ENCODE measurements at places on chromosomes 12 and 14.

DNA sequence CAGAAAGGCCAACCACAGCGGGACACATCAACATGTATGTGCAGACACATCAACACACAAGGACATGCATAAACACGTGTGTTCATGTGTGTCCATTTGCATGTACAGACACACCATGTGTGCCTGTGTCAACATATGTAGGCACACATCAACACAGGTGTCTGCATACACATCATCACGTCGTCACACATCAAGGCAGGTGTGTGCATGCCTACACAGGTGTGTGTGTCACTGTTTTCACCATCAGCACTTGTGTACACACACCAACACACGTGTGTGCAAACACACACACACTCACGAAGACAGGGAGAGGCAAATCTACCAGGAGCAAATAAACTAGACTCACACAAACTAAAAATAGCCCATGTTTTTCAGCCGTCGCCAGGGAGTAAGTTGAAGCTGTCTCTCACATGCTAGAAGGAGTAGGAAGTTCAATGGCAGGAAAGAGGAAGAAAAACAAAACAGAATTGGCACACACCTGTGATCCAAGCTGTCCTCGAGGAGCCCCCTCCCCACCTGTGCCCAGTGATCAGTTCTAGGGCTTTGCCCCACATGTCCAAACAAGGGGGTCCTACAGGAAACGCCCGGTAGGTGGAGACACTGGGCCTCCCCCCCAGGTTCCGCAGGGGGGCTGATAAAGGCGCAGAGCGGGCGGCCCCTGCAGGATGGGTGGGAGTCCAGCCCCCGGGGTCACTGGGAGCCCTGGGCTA, 7.4 kb downstream of the SCARB1 start:
- no peak for DNase-seq

- DNase-seq = no peak
Observed at GRCh38 chr14:23864861-23865260, 88.7 kb upstream of the DHRS4 start.

DNA sequence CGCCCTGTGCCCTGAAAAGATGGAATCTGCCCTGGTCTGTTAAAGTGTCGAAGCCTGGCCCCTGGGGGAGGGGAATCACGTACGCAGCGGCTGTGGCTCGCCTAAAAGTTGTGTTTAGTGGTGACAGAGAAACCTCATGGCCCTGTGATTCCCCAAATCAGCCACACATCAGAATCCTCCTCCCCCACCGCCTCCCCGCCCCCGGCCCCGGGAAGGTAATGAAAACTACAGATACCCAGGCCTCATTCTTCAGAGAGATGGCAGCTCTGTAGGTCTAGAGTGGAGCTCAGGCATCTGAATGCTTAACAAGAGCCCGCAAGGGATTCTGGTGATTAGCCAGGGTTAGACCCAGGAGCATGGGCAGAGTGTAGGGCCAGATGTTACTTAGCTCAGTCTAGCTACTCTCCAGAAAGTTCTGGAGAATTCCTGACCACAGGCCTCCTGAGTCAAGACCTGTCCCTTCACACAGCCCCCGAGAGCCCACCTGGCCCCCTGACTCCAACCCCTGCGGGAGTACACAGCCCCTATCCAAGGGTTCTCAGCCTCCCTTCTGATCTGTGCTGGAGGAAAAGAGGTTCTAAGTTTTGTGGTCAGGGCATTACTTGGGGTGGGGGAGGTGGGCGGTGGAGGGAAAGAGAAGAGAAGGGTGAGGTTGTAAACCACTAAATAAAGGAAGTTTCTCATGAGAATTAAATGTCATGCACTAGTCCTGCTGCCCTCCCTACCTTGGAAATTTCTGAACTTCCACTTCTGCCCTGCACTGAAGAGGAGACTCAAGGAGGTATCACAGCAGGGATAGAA, 114.8 kb downstream of the PLXNC1 start:
- peak; percentile 83 for DNase-seq

- no peak for DNase-seq
Observed at GRCh38 chr12:90322006-90322405, 613.4 kb upstream of the ATP2B1 start.

DNA sequence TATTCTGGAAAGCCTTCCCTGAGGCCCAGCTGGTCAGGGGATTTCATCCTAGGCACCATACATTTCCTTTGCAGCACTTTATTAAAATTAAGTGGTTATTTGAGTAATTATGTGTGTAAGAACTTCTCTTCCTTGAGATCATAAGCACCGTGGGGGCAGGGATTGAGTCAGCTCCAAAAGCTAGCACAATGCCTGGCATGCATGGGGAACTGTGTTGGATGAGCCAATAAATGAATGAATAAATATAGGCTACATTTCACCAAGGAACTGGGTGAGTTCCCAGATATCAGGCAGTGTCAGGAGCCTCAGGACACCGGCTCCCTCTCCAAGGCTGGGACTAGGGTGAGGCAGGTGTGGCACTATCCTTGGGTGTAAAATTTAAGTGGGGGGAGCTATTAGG, 82.8 kb upstream of the FBXO21 start:
- no peak for DNase-seq

GRCh38 chr12:39127401-39127800, 222.0 kb upstream of the CPNE8 start:
- no peak for DNase-seq

DNA sequence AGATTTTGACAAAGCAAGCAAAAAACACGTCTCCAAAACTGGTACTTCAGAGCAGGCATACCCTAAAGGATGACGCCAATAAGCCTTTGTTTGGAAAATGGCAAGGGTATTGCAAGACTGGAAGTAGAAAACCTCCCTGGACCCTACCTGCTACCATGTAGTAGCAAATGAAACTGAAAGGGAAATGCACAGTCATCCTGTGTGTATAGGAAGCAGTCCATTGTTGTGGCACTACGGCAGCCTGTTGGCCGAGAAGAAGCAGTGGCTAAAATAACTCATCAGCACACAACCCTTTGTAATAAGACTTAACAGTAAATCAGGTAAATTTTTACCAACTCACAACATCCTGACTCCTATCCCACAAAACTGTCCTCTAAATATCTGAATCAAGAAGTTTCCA, 386.4 kb downstream of the RGS6 start:
- no peak for DNase-seq

DNA sequence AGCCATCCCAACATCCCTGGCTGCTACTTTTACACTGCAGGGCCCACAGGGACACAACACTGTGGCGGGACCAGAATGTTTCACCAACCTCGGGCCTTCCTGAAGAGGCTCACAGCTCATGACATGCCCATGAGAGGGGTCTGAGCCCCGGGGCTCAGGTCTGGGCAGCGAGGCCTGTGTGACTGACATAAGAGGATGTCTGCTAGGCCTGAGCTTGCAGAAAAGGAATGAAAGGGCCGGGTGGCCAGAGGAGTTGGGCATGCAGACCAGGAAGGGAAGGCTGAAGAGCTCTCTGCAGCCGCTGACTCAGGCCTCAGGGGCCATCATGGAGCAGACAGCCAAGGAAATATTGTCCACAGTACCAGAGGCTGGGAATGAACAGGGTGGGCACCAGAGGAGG, 18.3 kb upstream of the VSX2 start:
- DNase-seq = no peak

- no peak for DNase-seq
Observed at GRCh38 chr14:43207189-43207588, 1299.9 kb downstream of the FSCB start.

DNA sequence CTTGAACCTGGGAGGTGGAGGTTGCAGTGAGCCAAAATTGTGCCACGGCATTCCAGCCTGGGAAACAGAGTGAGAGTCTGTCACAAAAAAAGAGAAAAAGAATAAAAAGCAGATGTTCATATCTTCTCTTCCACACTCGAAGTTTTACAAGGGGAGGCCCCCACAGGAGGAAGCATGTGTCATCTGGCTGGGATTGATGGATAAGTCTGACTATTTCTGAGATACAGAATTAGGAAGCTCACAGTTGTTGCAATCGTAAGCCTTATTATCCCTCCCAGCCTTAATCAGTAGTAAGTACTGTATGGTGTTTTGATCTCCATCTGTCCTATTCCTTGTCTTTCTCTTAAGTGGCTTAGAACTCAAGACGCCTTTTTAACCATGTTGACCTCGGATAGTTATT, 31.9 kb upstream of the RASSF8 start:
- DNase-seq = no peak

DNA sequence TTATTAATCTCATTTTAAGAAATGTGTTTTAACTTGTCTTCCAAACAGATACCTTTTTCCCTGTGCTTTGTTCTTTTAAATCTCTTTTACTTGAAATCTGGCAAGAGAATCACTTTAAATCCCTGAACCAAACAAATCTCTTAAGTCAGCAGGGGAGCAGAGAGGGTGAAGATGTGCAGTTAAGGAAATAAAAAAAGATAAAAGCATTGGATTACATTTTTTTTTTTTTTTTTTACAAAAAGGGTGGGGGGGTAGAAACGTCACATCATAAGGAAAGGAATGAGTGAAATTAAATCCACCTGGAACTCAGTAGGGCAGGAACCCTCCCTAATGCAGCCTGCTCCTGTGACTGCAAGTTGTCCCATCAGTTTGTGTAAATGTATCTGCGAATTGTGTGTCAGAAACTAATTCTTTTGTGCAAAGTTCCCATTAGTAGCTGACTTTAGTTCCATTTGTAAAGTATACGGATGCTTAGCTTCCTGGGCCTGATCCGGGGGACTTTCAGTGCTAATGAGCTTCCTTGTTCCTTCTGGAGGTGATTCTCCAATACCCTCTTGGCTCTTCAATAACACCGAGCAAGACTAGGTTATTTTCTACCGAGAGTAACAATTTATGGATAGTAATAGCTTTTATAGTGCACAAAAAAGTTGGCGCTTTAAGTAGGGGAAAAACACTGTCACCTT, 1.5 kb downstream of the TTC6 start:
- no peak for DNase-seq

DNA sequence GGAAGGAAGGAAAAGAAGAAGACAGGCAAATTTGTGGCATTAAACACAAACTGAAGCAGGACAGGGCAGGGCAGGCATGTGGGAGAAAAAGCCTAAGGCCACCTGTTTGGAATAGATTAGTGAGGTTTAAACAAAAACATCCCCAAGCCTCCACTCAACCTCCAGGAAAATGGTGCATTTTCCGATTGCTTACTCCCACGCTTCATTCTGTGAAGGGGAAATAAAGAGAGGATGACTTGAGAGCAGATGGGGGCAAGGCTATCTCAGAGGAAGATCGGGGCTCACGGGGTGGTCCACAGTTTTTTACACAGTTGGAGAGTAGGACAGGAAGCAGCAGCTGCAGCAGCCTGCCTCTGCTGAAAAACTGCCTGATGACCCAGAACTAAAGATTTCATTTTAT, 250.9 kb downstream of the DUSP6 start:
- no peak for DNase-seq

DNA sequence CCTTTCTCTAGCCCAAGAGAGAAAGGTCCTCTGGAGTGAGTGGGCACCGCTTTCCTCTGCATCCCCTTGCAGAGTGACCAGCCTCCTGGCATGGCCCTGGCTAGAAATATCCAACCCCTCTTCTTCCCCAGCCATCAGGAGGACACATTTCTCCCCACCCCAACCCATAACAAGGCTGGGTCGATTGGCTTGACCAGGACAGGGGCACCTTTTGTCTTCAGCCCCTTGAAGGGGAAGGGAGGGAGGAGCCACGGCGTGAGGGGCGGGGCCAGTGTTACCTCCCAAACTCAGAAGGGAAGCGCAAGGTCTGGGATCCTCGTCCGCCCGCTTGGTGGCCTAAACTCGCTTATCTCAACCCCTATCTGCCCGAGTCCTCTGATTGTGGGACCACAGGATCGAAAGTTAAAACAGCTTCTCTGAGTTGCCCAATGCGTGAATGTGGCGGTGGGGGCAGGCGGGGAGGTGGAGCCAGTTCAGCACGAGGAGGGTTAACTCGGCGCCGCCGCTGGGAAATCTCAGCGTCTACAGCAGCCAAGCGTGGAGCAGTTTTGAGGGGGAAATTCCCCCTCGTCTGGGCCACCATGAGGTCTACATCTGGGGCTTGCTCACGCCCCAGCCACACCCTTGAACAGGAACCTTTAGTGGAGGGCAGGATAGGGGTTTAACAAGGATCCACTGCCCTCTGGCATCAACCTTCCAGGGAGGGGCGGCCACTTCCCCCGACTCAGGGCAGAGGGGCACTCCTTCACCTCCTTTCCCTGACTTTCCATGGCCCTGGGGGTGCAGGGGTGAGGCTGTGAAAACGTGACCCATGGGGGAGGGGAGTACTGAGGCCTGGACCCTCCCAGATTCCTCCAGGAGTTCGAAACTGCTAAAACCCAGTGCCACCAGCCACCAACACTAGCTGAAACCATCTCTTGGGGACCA, 795 bp downstream of the STAT6 start:
- DNase-seq = peak; percentile 88

- no peak for DNase-seq
Observed at GRCh38 chr12:65830305-65830704, 6.0 kb downstream of the HMGA2 start.

DNA sequence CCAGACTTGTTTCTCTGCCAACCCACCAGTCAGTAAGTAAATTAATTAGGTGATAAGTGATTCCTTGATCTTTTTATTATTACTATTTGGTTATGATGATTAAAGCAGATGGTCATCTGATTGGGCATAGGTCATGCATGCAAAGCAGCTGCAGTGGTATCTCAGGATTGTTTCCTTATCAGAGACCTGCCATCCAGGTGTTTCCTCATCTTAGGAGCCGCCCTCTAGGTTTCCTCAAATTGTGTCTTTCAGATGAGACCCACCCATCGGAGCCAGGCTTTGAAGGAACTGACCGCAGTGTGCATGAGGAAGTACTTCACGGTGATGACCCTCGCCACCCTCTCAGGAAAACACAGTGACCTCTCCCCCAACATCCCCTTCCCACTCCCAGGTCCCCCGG, 63.3 kb downstream of the ZFP36L1 start:
- DNase-seq = no peak

DNA sequence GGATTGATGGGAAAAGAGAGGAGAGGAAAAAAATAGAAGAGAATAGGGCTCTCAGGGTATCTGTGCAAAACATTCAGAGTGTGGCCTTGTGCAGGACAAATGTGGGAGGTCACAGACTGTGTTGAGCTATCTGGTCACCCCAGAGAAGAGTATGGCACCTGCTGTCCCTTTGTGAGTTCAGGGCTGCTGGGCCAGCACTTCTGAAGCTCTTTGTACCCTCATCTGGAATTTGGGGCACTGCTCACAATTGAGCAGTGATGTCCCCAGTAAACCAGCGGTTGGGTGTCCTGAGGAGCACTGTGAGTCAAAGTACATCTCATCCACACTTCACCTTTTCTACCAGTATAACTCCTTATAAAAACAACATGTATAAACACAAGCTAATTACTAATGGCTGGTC, 2.6 kb upstream of the KRT81 start:
- DNase-seq = peak; percentile 19

DNA sequence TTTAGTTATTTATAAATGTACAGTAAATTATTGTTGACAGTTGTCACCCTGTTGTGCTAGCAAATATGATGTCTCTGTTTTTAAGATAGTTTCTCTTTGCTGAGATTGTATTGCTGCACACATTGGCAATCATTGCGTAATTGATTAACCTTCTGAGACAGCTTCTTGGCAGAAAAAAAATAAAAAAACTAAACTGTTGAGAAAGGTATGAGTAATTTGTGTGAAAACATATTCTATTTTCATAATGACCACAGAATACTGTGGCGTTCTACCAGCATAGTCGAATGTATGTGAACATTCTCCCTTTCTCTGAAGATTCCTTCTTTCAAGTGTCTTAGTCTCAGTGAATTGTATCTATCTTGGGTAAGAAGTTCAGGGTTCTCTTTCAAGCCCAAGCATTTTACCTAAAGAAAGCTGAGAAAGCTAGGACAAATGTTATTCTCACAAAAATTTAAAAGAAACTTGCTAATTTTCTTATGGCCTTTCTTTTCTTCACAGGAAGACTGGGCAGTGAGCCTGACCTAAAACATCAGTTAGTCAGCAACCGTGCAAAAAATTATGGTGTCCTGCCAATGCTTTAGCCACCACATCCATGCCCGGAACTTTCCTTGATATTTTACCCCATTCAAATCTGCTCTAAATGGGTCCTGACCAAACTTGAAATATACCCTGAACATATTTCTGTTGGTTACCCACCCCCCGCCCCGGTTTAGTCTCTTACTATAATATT, 69.0 kb upstream of the REP15 start:
- DNase-seq = no peak

All from activated CD8-positive, alpha-beta memory T cell treated with anti-CD3 and anti-CD28 coated beads for 24 hours (primary cell).